ENCODE measurements at places on chromosomes 3 and 15.

DNA sequence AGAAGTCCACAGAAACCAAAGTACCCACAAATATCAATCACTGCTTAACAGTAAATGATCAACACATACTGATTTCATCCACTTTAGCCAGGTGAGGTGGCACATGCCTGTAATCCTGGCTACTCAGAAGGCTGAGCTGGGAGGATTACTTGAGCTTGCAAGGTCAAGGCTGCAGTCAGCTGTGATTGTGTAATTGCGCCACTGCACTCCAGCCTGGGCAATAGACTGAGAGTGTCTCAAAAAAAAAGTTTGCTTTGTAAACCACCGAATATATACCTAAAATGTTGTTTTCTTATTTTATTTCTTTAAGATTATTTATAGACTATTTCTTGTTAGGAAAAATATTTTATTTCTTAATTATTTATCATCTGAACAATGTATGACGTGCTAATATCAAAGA is 8.7 kb upstream of the ATP13A4 start:
- no peak for DNase-seq

- DNase-seq, result no peak
Observed at GRCh38 chr3:126446301-126446700, 29.4 kb downstream of the ZXDC start.

- DNase-seq, result no peak
Observed at GRCh38 chr3:172513488-172513887, 9.7 kb downstream of the TNFSF10 start.

DNA sequence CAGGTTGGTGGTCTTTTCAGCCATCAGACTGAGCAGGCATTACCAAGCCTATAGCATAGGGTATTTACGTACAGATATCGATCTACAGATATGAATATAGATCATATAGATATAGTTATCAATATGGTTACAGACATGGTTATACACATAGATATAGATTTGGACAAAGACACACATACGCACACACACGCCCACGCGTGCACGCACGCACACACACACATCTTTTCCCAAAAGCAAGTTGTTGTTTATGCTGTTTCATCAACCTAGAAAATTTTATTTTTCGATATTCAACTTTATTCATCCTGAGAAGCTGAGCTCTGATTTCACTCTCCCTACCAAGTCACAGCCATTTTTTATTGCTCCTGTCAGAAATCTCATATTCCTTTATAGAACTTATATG is 309.1 kb downstream of the NLGN1 start:
- DNase-seq, result no peak

DNA sequence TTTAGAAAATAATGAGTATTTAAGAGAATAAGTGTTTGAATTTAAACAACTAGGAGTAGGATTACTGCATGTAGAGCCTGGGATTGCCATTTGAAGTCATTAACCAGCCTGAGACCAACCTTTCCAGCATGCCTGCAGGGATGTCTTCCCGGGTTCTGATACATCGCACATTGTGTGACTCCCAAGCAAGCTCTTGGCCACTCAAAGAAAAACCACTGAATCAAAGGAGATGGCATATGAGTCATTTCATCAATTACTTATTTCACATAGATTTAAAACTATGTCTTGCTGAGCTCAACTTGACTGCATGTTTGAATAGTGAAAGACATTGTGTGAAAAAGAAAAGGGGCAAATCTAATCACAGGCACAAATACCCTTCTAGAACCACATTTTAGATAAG is 15.0 kb upstream of the THBS1 start:
- no peak for DNase-seq

All from activated naive CD4-positive, alpha-beta T cell (primary cell).